ENCODE measurements at places on chromosomes 16 and 17.

- DNase-seq = no peak
These were observed 27.0 kb upstream of the DHX8 start for GRCh38 chr17:43456661-43457361.

GRCh38 chr17:78890498-78890897, 12.5 kb downstream of the CEP295NL start:
- DNase-seq = no peak

- peak; percentile 45 for DNase-seq
These were observed 481.3 kb downstream of the TMEM114 start for GRCh38 chr16:8108991-8109509.

DNA sequence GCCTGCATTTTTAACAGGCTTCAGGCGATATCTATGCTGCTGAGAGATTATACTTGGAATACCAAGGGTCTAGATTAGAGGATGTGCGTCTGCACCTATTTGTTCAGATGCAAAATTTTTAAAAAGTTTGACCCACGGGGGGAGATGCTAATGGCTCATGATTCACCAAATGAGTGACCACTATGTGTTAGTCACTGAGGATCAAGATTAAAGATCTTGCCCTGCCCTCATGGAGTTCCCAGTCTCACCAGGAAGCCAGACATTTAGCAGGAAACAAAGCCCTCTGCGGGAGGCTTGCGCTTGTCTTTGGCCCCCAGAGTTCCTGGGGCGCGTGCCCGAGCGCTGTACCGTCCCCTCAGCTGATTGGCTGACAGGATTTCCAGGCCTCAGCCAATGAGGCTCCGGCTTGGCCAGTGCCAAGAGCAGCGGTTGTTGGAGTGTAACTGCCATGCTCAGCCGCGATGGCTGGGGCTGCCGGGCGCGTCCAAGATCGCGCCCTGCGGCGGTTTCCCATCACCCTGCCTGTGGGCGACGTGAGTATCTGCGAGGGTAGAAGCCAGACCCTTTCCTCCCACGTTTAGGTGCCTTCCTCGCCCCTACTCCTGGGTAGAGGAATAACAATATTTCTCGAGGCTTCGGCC, 4.5 kb upstream of the DDX19B start:
- DNase-seq = no peak

DNA sequence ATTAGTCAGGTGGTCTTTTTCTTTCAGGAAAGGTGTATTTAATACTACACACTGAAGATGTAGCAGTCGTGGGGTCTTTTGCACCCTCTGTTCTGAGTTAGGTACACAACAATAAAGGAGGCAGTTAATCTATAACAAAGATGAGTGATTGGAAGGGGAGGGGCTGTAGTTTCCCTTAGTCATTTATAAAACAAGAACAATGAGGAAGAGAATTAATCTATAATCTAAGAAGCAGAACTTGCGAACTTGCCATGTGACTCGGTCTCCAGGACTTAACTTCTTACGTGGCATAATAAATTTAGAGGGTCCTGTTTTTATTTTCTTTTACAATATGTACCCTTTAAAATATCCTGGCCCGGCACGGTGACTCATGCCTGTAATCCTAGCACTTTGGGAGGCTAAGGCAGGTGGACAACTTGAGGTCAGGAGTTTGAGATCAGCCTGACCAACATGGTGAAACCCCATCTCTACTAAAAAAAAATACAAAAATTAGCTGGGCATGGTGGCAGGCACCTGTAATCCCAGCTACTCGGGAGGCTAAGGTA, 8.6 kb upstream of the APPBP2 start:
- no peak for DNase-seq

- DNase-seq = no peak
These were observed at the start of gene ITGB4 for GRCh38 chr17:75720656-75721462. ITGB4 (plus strand) TSS chr17:75721459; CDS start chr17:75724704, 3,245 bp downstream.

DNA sequence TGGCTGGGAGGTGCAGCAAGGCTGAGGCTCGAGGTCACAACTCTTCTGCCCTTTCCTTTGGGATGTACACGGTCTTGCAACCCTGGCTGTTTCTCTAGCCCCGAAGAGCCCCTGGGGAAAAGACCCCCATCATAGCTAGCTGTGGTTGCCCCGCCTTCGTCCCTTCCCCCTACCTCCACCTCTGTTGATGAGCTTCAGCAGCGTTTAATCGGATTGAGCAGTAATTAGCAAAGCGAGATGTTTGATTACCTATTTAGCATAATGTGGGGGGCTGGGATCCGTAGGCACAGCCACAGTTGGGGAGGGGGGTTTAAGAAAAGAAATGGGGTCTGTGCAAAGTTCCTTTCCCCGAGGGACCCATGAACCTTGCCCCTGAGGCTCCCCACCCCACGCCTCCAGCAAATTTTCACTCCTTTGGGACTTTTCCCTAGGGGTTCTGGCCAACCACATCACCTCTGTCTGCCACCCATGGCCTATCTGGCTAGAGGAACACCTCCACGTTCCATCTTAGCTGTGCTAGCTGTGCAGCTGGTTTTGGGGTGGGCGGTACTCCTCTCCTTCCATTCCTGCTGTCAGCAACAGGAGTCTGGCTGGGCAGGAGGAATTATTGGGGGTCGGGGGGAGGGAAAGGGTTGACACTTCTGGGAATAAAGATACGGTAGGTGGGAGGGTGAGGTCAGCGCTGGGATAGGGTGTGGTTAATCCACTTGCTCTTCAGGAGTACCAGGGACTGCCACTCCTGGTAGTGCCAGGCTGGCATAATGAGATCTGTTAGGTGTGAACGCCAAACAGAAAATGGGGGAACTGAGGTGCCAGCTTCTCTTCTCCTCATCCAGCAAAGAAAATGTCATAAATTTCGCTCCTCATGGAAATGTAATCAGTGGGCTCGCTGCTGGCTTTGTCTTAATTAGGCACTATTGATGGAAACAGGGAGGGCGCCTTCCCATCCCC, 1.3 kb upstream of the DNAH2 start:
- no peak for DNase-seq

- no peak for DNase-seq
These were observed 355.6 kb downstream of the SEC14L1 start for GRCh38 chr17:77496401-77496801.

DNA sequence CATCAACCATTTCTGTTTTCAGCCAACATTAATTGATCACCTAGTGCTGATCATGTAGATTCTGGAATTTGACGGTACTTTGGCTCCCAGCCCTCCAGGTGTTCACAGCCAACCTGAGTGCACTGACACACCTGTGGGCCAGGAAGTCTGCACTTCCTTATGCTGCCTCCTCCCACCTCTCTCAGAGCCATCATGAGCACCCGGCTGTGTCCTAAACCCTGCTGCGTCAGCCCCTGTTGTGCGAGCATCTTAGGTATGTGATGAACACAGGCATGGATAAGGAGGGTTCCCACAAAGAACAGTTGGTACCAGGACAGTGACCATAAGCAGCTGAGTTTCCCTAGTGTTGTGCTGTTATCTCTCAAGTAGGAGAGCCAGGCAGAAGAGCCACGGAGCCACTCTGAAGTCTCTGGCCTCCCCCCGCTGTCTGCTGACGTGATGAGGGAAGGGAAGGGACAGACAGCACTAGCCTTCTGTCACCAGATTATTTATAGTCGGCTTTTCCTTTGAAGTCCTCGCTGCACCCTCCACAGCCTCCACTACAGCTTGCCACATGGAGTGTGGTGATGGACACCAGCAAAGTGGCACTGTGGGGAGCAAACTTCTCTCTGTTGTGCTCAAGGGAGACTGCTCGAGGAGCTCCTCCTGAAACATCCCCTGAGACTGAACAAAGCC, 162.8 kb upstream of the ANKFN1 start:
- DNase-seq = no peak

DNA sequence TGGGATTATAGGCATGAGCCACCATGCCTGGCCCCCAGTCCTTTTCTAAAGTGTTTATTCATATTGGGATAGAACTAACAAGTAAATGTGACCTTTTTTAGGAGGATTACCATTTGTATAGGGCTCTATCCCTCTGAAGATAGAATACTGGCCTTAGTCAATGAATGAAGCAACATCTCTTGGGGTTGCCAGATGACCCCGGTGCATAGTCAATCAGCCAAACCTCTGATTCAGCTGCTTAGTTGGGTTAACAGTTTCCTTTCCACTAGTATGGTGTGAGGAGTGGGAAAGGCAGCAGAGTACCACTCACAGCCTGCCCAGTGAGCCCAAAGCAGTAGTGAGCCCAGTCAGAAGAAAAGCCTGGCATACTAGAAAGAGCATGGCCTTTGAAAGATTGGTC, 94.6 kb upstream of the TBX2 start:
- no peak for DNase-seq

- DNase-seq = no peak
These were observed 36.6 kb downstream of the BCO1 start for GRCh38 chr16:81275064-81275532.

- DNase-seq = no peak
These were observed 3.6 kb downstream of the CLUH start for GRCh38 chr17:2707721-2708584.

GRCh38 chr17:66520999-66521398, 218.6 kb downstream of the PRKCA start:
- DNase-seq = no peak

- no peak for DNase-seq
These were observed 146.0 kb downstream of the PITPNC1 start for GRCh38 chr17:67523101-67523500.

GRCh38 chr16:11629071-11630030, 38.9 kb upstream of the SNN start:
- DNase-seq = no peak

DNA sequence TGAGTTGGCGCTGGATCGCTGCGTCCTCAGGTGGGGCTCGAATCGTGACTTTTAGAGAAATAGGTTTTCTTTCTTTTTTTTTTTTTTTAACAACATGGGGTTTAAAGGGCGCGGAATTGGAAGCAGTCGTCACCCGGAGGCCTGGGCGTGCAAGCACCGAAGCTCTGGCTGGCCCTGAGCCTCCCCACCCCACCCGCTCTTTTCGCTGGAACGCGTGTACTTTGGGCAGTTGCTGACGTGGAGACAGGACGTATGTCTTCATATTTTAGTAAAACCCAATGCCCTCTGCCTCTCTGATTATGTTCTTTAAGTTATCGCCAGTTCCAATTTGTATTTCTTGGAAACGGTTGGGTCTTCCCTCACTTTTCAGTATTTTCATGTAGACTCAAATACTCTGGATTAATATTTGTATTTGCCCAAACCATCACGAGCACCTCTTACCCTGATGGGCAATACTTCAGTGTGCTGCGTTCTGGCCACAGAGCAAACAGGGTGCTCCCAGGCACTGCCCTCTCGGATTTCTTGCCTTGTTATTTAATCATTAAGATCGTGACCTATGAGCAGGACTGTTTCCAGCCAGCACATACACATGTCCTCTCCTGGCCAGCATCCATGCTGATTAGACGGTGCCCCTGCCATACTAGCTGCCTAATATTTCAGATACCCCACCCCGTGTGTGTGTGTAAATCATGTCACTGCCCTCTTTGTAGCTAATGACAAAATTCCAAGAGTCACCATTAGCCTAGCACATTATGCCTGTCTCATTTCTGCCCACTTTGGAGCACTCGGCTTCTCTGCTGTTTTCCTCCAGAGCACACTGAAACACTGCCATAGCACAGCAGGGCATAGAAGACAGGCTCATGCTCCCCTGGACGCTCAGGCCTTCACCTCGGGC, 805 bp upstream of the C16orf95 start:
- no peak for DNase-seq

DNA sequence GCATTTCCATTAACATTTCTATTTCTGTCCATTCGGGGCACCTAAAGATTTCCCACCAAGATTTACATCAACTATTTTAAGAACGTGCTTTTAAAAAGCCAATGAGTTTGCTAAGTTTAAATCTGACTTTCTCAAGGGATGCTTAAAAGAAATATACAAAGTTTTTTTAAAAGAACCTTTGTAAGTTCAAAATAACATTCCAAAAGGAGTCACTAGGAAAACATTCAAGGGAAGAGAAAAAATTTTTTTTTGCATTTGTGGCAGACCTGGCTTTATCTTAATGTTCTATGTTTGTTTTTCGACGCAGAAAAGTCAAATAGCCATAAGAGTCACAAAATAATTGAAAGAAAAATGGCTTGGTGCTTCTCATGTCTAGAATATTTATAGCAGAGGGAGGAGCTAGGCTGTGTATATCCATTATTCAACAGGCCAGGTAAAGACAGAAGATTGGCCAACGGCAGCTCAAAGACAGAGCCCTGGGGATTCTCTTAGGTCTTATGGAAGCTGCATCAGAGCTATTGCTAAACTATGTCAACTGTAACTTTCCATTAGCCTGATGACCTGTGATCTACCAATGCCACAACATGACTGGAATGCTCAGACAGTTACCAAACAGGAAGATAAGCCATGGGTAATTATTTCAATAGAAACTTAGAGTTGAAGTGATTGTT, 37.8 kb upstream of the MYOCD start:
- DNase-seq = no peak

- peak; percentile 49 for DNase-seq
These were observed 286.6 kb downstream of the SOX9 start for GRCh38 chr17:72407336-72407909.

GRCh38 chr17:78041386-78042179, 83.1 kb downstream of the TNRC6C start:
- no peak for DNase-seq

GRCh38 chr17:70622368-70623260, 453.3 kb downstream of the KCNJ2 start:
- DNase-seq = peak; percentile 28

DNA sequence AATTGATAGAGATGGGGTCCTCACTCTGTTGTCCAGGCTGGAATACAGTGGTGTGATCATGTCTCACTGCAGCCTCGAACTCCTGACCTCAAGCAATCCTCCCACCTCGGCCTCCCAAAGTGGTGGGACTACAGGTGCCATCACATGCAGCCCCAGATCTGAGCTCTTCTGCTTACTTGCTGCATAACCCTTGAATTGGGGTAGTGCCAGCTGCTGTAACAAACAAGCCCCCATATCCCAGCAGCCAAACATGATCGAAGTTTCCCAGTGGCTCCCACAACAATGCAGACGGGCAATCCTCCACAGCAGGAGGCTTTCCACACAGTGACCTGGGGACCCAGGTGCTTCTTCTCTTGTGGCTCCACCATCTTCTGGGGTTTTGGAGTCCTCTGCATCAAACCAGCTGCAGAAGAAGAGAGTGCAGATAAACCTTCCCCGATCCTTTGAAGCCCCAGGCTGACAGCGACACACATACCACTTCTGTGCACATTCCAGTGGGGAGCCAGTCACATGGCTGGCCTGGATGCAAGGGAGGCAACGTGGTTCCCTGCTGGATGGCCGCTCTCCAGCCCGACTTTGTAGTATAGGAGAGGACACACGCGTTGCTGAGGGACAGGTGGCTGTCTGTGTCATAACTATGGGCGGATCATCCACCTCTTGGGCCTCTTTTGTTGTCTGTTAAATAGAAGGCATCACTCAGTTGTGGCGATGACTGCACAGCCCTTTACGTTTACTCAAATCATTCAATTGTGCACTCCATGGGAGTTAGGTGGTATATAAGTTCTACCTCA, 16.7 kb downstream of the SBK1 start:
- DNase-seq = no peak
